ENCODE measurements at places on chromosomes 11 and 22.
A peak's percentile ranks its signal among the peaks of the same experiment; 100 is the strongest.

DNA sequence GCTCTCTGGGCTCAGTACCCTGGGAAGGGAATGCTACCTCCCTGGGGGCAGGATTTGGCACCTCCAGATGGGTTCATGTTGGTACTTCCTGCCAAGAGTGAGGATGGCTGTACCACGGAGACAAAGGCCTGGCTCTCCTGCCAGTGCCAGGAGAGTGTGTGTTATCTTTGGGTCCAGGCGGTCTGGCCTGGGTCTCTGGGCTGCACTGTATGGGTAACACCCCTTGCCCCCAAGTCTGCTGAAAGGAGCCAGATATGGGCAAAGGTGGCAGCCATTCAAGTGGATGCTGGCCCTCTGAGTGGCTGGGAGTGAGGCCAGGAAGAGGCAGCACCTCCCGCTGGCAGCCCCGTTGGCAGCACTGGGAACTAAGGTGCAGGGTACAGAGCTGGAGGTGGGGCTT, 91.5 kb downstream of the NECTIN1 start:
- DNase-seq: no peak

DNA sequence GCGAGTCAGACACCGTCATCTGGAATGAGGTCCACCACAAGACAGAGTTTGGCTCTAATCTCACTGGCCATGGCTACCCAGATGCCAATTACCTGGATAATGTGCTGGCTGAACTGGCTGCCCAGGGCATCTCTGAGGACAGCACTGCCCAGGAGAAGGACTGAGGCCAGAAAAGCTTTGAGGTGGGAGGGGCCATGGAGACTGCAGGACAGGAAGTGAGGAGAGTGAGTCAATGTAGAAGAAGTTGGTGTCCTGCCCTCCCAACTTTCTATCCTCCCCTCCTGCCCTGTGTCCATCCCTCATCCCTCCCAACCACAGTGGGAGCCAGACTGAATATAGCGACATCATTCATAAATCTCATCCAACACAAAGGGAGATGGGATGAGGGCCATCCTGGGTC, 8.0 kb downstream of the MPEG1 start:
- no peak for DNase-seq

DNA sequence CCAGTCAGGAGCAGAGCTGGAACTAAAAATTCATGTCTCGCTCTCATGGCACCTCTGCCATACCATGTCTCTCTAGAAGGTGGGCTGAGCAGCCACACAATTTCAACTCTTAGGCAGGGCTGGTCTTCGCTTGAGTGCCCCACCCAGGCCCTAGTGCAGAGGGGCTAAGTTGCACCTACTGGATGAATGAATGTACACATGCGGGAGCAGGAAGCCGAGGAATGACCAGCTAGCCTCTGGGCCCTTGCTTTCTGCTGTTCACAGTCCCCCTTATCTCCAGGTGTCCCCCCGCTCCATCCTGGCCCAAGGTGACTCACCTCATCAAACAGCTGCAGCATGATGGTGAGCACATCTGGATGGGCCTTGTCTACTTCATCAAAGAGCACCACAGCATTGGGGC, 57.5 kb upstream of the PHOX2A start:
- DNase-seq: no peak

GRCh38 chr22:26756675-26757293, 99.4 kb downstream of the MIAT start:
- peak; percentile 52 for DNase-seq

DNA sequence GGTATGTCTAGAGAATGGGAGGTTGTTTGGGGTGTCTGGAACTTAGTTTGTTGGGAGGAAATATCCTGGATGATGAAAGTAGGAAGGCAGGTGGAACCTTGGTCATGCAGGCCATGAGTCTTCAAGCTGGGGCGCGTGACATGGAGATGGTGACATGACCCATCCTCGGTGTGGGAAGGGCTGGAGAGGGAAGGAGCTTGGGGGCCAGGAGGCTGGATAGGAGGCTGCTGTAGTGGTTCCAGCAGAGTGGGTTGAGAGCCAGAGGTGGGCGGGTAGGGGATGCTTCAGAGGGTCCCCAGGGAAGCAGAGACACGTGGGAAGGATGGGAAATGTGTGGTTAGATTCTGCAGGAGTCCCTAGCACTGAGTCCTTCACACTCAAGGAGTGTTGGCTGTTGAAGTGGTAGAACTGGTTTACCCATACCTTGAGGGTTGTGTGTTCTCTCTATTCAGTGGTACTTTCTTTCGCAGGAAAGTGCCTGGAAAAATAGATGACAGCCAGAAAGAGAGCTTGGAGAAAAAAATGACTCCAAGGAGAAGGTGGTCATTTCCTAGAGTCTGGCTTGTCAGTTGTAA, 56.8 kb downstream of the LDLRAD3 start:
- no peak for DNase-seq

DNA sequence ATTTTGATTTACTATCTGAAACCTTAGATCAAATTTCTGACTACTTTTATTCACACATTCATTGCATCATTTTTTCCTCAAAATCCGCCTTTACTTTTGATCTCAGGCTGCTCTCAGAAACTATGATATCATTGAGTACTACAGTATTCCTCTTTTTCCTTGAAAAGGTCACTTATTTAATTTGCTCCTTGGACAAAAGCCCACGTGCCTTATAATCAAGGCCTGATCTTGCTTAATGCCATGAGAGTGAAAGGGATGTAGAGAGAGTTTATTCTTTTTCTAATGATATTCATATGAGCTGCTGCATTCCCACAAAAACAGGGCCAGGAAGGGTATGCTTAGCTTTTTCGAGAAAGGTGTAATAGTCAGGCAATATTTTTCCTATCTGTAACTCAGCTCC, 327.0 kb downstream of the ETS1 start:
- DNase-seq: no peak

GRCh38 chr11:109303342-109303741, 118.6 kb upstream of the C11orf87 start:
- peak; percentile 15 for DNase-seq

GRCh38 chr11:44770401-44770800, 43.6 kb downstream of the TSPAN18 start:
- no peak for DNase-seq

DNA sequence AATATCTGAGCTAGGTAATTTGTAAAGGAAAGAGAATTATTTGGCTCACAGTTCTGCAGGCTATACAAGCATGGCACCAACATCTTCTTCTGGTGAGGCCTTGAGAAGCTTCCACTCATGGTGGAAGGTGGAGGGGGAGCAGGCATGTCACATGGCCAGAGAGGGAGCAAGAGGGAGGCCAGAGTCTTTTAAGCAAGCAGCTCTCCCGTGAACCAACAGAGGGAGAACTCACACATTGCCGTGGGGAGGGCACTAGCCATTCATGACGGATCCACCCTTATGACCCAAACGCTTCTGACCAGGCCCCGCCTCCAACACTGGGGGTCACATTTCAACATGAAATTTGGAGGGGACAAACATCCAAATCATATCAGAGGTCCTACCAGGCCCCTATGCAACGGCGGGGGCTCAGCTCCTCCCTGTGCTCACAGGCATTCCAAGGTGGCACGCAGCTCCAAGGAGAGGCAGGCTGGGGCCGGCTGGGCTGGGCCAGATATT, 4.6 kb downstream of the C11orf96 start:
- DNase-seq: peak; percentile 12

DNA sequence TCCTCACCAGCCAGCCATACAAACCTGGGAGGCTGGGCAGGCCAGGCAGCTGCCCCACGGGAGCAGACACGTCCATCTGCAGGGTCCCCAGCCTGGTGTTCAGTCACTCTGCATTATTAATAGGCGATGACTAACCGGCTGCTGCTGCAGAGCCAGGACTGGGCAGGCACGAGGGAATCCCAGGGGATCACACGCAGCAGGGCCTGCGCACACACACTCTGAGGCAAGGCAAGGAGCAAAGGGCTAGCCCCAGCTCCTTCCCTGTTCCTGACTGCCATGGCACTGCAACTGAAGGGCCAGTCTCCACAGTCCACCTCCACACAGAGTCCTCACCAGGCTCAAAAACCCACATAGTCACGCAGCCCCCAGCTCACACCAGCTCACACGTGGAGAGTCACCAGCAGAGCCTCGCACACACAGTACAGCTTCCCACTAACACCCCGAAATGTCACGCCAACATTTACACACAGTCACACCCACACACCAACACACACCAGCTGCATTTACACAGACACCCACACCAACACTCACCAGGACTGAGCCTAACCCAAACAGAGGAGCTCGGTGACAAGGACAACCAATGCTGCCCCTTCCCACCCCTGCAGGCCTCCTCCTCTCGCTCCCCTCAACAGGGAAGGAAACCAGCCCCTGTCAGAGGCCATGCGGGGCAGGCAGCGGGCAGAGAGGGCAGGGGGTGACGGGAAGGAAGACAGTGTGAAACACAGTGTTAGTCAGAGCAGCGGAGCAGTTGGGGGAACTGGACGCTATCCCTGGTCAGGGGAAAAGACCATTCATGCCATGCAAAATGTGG, 47.3 kb downstream of the NRXN2 start:
- peak; percentile 23 for DNase-seq

DNA sequence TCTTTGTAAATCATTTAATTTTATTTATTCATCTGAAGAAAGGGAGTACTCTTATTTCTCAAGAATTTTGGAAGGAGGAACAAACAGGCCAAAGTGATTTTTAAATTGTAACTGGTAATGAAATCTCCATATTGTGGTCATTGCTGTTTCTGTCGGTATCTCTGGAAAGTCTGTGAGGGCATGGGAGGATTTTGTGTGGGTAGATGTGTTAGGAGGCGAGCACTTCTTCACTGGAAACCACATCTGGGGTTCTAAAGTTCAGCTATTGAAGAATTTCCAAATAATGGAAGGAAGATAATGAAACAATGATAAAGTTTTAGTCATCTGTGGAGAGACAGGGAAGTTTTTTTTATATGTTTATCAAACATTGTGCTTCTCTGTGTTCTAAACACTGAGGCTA, 6.6 kb downstream of the TRIM34 start:
- DNase-seq: no peak

- no peak for DNase-seq
Observed at GRCh38 chr11:829847-830294, 2.2 kb downstream of the CRACR2B start.

- DNase-seq: no peak
Observed at GRCh38 chr22:42275970-42276369, 5.5 kb upstream of the TCF20 start.

- no peak for DNase-seq
Observed at GRCh38 chr11:128723531-128723930, 29.7 kb downstream of the FLI1 start.

DNA sequence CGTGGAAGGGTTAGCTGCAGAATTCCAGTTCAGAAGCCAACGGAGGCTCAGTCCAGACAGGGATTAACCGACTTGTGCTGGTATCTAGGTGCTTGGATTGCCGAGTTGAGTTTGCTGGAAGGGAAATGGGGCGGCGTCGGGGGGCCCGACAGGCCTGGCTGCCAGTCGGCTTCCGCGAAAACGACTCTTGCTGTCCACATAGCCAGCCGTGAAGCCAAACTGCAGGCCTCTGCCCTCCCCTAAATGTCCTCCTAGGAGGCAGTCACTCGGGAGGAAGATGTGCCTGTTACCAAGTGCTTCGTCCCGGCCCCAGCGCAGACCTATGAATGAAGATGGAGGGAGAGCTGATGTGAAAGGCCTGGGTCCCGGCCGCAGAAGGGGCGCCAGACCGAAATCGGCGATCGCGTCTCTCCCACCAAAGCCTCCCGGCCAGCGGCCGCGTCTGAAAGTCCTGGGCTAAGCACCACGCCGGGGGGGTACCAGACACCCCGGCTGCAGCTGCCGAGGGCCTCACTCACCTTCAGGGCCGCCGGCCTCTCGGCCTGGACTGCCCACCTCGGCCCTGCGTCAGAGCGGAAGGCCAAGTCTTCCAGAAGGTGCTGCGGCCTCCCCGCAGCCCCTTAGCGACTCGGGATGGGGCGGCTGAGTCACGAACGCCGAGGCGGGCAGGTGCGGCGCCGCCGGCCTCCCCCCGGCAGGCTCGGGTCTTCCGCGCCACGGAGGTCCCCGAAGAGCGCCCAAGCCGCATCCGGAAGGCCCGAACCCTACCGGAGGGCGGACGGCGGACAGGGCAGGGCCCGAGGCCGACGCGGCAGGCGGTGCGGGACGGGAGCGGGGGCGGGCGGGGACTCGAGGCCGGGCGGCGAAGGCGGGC, 7.5 kb downstream of the DPAGT1 start:
- DNase-seq: no peak

DNA sequence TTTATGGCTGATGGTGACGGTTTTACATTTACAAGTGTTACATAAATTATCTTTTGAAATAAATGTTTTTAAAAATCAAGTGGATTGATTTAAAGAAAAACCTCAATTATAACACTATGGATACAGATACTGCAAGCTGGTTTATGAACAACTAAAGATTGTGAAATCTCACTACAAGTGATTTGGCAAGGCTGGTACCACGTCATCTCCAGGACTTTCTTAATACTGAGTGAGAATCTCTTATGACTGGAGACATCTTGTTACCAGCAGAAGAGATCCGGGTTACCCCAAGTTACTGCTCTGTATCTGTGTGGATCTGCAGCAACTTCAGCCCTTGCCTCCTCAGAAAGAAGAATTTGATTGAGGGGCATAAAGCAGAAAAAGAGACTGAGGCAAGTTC, 452.9 kb downstream of the MN1 start:
- no peak for DNase-seq

- DNase-seq: no peak
Observed at GRCh38 chr11:116837231-116838091, at the start of gene APOA1. TSS of gene APOA1 (minus strand) at chr11:116837622. CDS start at chr11:116837387, 235 bp downstream.

GRCh38 chr11:64334764-64335735, 5.0 kb upstream of the CCDC88B start:
- DNase-seq: peak; percentile 23

DNA sequence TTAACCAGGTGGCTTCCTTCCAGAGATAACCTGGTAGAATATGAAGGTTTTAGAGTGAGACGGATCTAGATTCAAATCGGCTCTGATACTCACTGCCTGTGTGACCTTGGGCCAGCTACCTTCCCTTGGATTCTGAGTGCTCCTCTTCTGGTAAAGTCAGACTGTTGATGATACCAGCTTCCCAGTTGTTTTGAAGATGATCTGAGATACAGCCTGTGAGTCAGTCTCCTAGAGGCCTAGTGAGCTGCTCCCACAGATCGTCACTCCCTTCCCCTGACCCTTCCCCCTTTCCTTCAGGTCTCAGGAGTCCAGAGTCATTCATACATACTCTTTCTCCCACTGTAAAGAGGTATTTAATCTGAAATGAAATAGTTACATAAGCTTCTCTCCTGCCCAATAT, 207.8 kb downstream of the GRIK4 start:
- DNase-seq: no peak

DNA sequence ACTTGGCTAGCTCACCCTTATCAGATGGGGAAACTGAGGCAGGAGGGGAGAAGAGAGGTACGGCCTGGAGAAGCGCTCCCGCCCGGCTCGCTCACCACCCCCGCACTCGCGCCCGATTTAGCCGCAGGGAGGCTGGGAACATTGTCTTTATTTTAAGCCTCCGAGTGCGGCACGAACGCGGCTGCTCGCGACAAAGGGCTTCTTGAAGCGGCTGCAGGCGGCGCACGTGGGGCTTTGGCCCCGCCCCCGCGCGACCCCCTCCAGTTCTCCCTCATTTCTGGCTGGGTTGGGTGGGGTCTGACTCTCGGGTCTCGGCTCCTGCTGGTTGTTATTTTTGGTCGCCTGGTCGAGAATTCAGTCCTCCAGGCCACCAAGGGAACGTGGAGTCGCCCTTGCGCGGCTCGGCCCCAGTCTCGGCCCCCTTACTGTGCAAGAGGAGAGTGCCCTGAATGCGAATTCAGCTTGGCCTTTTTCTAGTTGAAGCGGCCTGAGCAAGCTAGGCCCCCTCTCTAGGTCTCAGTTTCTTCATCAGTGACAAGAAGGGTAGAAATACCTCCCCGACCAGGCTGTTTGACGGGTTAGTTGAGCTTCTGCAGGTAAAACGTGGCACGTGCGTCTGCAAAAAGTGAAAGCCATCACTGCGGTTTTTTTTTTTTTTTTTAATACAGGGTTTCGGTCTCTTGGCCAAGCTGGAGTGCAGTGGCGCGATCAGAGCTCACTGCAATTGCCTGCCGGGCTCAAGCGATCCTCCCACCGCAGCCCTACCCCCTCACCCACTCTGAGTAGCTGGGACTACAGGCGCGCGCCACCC, 2.6 kb upstream of the CHRM1 start:
- no peak for DNase-seq
